ENCODE measurements at places on chromosomes 11 and 22. TPM values are rescaled to one million over a fixed set of nuclear protein-coding genes. Genes with fewer than 3 reads are reported as not detected.

DNA sequence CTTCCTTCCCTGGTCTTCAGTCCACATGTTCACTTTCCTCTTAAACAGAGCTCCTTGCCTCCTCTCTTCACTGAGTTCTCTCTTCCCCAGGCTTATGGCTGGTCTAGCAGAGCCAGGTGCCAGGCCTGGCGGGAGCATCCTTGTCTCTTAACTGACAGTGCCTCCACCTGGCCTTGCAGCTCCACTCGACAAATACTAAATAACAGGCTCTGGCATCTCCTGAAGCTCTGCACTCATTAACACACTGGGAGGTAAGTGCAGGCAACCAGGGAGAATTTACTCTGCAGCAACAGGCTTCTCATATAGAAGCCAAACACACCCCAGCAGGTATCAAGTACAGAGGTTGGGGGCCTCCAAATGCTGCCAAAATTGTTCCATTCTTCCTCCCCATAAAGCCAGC is 438.1 kb downstream of the SOX6 start:
- no peaks in the 10 kb centered on the region for H3K27me3 ChIP-seq
- peak; percentile 70 for DNase-seq
- H3K27ac ChIP-seq, result no peak overlapping the region

DNA sequence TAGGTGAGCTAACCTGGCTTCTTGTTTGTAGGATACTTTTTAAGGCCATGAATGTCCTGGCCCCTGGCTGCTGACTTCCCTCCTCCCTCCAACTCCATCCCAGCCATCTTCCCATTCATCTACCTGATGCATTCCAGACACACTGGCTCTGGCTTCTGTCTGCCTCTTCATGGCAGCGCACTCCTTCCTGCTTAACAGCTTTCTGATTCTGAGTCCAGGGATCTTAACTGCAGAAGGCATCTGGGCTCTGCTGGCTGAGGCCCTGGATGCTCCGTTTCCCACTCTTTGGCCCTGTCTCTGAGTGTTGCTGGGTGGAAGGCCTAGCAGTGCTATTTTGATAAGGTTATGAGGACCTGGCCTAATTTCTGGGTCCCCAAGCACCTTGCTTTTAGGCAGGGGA is 1.8 kb upstream of the THY1 start:
- peaks cover 37% of the 10 kb centered on the region for H3K27me3 ChIP-seq
- no peaks in the 10 kb centered on the region for H3K4me1 ChIP-seq
- no peak for DNase-seq
- no peak overlapping the region for H3K4me3 ChIP-seq

GRCh38 chr11:68028802-68029545 is 1.5 kb upstream of the NDUFS8 start:
- H3K4me3 ChIP-seq, result peak overlapping the region; percentile 98
- H3K36me3 ChIP-seq, result peaks cover 20% of the 10 kb centered on the region
- H3K27ac ChIP-seq, result no peak overlapping the region
- no peaks in the 10 kb centered on the region for H3K27me3 ChIP-seq
- no peak for DNase-seq
- no peaks in the 10 kb centered on the region for H3K4me1 ChIP-seq

- no peak overlapping the region for H3K4me3 ChIP-seq
- H3K27me3 ChIP-seq, result no peaks in the 10 kb centered on the region
- DNase-seq, result peak; percentile 43
- H3K27ac ChIP-seq, result no peak overlapping the region
Observed at GRCh38 chr11:8612522-8612921, 18.5 kb upstream of the STK33 start.

GRCh38 chr22:25475257-25476022 is 89.0 kb upstream of the GRK3 start:
- no peaks in the 10 kb centered on the region for H3K36me3 ChIP-seq
- H3K4me1 ChIP-seq, result no peaks in the 10 kb centered on the region
- H3K27ac ChIP-seq, result peak overlapping the region; percentile 59
- H3K27me3 ChIP-seq, result no peaks in the 10 kb centered on the region
- H3K4me3 ChIP-seq, result no peak overlapping the region

GRCh38 chr11:86863476-86863875 is 63.1 kb downstream of the PRSS23 start:
- no peak overlapping the region for H3K4me3 ChIP-seq
- no peak overlapping the region for H3K27ac ChIP-seq
- DNase-seq, result no peak
- H3K4me1 ChIP-seq, result no peaks in the 10 kb centered on the region
- H3K36me3 ChIP-seq, result no peaks in the 10 kb centered on the region

- H3K27ac ChIP-seq, result no peak overlapping the region
- H3K4me3 ChIP-seq, result no peak overlapping the region
- H3K4me1 ChIP-seq, result peaks cover 15% of the 10 kb centered on the region
- H3K36me3 ChIP-seq, result no peaks in the 10 kb centered on the region
Observed at GRCh38 chr11:96303064-96303463, 39.9 kb downstream of the MAML2 start.

CNGA4 gene
- total RNA-seq, result 1.7 TPM

CRYBB3 gene
- 0.36 TPM for total RNA-seq

TRPM5 gene
- total RNA-seq, result 0.09 TPM

IGLL1 gene
- total RNA-seq, result not detected

OR51B5 gene
- 1.8 TPM for total RNA-seq

GRK3 gene
- 19.4 TPM for total RNA-seq

OR6T1 gene
- total RNA-seq, result not detected

MRGPRX3 gene
- not detected for total RNA-seq
